ENCODE measurements at places on chromosomes 6 and 20. TPM values are rescaled to one million over a fixed set of nuclear protein-coding genes. Genes with fewer than 3 reads are reported as not detected.

Gene C6orf58
- total RNA-seq, result 0.33 TPM

Gene MYT1
- 0.03 TPM for total RNA-seq

Gene CFB
- 3.3 TPM for total RNA-seq

Gene PPIL6
- total RNA-seq, result 2.3 TPM

Gene HIVEP1
- 12.6 TPM for total RNA-seq

Gene NKAIN4
- total RNA-seq, result 6.4 TPM

Gene CALHM4
- not detected for total RNA-seq

Gene TULP4
- 6.8 TPM for total RNA-seq

Gene LCA5
- 0.26 TPM for total RNA-seq

Gene PREX1
- 12.1 TPM for total RNA-seq

Gene SOX12
- 30.7 TPM for total RNA-seq

Gene ALDH8A1
- not detected for total RNA-seq

Gene BAK1
- 37.1 TPM for total RNA-seq

Gene NEDD9
- total RNA-seq, result 34.7 TPM

Gene LPA
- total RNA-seq, result not detected

Gene LRRC1
- 4.7 TPM for total RNA-seq

Gene FLRT3
- total RNA-seq, result 1.8 TPM

Gene SYNDIG1
- total RNA-seq, result 2.7 TPM

Gene HLA-DQA1
- not detected for total RNA-seq

Gene AP5S1
- total RNA-seq, result 17.8 TPM

Gene RIPOR2
- total RNA-seq, result not detected

Gene CITED2
- 25.0 TPM for total RNA-seq

Gene FAM83D
- 57.5 TPM for total RNA-seq

Gene TMEM217
- 0.80 TPM for total RNA-seq

Gene COL20A1
- total RNA-seq, result 1.8 TPM

Gene KIF25
- not detected for total RNA-seq

Gene DEFB112
- total RNA-seq, result not detected

Gene BMP7
- 0.35 TPM for total RNA-seq

Gene FRK
- total RNA-seq, result 1.5 TPM
